ENCODE measurements at places on chromosomes 12 and 14.

GRCh38 chr12:16112130-16112529 lies 165.4 kb downstream of the SLC15A5 start:
- DNase-seq: no peak

- no peak for DNase-seq
Observed at GRCh38 chr12:8156416-8156815, 399 bp upstream of the ZNF705A start.

- DNase-seq: no peak
Observed at GRCh38 chr14:71366861-71367260, 459.6 kb downstream of the PCNX1 start.

DNA sequence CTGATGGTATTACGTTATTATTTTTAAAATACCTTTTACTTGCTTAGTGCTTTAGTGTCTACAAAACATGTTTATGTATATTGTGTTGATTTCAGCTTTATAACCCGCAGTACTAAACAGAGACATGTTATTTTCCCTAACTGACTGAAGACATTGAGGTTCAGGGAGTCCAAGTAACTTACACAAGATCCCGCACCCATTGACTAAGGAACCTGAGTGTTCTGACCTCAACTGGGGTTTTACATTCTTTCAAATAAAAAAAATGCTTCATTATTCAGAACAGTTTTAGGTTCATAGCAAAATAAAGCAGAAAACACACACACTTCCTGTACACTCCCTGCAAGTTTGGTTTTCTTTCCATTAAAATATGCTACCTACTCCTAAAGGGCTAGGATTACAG lies 60.4 kb upstream of the METAP2 start:
- no peak for DNase-seq

GRCh38 chr12:14284184-14284722 lies 81.2 kb upstream of the ATF7IP start:
- DNase-seq: no peak

DNA sequence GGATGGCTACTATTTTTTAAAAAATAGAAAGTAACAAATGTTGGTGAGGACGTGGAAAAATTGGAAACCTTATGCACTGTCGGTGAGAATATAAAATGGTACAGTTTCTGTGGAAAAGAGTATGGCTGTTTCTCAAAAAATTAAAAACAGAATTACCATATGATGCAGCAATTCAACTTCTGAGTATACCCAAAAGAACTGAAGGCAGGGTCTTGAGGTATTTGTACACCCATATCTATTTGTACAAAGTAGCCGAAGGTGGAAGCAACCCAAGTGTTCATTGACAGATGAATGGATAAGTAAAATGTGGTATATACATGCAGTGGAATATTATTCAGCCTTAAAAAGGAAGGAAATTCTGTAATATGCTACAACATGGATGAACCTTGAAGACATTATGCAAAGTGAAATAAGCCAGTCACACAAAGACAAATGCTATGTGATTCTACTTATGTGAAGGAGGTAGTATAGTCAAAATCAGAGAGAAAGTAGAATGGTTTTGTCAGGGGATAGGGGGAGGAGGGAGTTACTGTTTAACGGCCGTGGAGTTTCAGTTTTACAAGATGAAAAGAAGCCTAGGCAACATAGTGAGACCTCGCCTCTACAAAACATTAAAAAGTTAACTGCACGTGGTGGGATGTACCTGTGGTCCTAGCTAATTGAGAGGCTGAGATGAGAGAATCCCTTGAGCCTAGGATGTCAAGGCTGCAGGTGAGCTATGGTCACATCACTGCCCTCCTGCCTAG lies 38.4 kb upstream of the CCT2 start:
- DNase-seq: no peak

DNA sequence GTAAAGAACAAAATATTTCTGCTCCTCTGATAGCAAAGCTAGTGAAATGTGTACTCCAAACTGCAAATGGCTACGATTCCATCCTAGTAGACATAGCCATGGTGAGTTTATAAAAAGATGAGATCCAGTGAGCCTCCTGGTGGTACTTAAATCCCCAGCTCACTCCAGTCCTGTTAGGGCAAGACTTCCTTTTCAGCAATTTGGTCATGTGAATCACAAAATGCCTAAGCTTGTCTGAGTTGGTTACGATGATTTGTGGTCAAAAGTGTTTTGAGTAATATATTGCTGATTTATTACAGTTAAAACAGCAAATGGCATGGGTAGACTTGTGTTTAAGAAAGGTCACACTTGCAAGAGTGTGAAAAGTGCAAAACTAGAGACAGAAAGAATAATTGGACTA lies 102.7 kb upstream of the NAV3 start:
- no peak for DNase-seq

DNA sequence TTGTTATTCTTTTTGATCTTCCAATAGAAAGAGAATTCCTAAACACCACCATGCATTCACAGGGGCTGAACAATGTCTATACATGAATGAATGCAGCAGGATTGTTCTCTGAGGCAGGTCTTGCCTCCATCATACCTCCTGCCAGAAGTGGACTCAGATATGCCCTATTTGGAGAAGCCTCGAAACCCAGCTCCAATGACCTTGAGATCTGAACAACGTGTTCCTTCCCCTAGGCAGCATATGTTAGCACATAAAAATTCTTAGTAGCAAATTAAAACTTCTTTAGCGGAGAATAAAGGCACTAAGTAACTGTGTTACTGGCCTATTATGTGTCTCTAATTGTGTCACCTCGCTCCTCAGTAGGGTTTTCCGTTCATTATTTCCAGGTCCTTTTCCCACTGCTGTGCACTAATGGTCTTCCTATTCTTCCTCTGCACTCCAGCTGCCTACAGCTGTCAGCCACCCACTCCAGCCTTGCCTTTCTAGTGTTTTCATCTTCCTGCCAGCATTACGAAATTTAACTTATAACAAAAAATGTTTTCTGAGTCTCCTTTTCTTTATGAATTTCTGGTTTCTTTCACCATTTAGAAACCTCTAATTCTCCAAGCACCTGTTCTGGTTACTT lies 62.6 kb upstream of the IGF1 start:
- no peak for DNase-seq

- DNase-seq: no peak
Observed at GRCh38 chr12:52874573-52875435, 26.0 kb upstream of the KRT78 start.

- peak; percentile 4 for DNase-seq
Observed at GRCh38 chr14:99995700-99996356, 69.4 kb upstream of the EVL start.

Data from activated CD8-positive, alpha-beta memory T cell treated with anti-CD3 and anti-CD28 coated beads for 48 hours (primary cell).